ENCODE measurements at places on chromosomes 7 and 10.
A peak's percentile ranks its signal among the peaks of the same experiment; 100 is the strongest.

DNA sequence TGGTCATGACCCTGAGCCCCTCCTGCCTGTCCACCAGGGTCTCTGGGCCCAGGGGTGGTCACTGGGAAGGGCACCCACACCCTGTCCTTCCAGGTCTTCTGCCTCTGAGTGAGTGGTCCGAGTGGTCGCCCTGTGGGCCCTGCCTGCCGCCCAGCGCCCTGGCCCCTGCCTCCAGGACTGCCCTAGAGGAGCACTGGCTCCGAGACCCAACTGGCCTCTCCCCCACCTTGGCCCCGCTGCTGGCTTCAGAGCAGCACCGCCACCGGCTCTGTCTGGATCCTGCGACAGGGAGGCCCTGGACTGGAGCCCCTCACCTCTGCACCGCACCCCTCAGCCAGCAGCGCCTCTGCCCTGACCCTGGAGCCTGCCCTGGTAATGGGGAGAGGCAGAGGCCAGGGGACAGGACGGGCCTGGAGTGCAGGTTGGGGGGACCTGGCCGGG is 13.9 kb upstream of the ZNF862 start:
- DNase-seq = no peak

GRCh38 chr10:44938956-44939355 is 20.6 kb upstream of the RASSF4 start:
- DNase-seq = no peak

GRCh38 chr7:5532536-5533335 is 109.1 kb upstream of the TNRC18 start:
- DNase-seq = peak; percentile 90

GRCh38 chr7:20030915-20031362 is 186.2 kb downstream of the MACC1 start:
- DNase-seq = no peak

GRCh38 chr7:80842022-80842790 is 76.6 kb downstream of the SEMA3C start:
- DNase-seq = no peak

GRCh38 chr10:79128923-79129305 is 60.1 kb downstream of the ZMIZ1 start:
- DNase-seq = no peak

GRCh38 chr10:121362026-121362425 is 236.2 kb downstream of the FGFR2 start:
- DNase-seq = no peak

DNA sequence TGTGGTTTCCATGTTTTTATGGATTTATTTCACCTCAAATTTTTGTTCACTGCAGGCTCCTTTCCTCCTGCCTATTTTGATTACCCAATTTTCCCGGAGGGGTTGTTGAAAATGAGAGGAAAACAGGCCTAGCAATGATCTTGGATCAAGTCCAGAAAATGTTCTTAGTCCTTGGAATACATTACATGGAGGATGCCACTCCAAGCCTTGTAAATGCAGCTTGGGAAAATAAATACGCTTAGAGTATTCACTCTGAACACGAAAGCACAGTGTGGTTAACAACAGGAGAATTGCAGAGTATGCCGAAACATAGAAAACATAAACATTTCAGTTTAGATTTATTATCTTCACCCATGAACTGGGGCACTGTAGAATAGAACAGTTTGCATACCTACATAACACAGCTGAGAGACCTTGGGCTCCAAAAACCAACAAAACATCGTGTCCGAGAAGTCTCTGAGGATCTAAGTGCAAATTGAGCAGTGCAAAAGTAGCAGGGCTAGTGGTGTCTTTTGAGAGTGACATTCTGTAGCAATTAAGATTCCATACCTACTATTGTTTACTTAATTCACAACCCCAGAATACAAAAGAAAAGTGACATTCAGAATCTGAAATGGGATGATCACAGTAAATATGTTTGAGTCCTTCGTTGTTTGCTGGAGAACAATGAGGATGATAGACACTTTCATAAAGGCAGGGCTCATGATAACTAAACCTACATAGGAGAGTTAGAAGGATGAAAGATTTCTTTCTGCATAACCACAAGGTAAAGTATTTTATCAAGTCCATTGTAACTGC is 7.6 kb upstream of the CD36 start:
- no peak for DNase-seq

- no peak for DNase-seq
Measured at GRCh38 chr10:24215603-24216002, 6.7 kb downstream of the KIAA1217 start.

DNA sequence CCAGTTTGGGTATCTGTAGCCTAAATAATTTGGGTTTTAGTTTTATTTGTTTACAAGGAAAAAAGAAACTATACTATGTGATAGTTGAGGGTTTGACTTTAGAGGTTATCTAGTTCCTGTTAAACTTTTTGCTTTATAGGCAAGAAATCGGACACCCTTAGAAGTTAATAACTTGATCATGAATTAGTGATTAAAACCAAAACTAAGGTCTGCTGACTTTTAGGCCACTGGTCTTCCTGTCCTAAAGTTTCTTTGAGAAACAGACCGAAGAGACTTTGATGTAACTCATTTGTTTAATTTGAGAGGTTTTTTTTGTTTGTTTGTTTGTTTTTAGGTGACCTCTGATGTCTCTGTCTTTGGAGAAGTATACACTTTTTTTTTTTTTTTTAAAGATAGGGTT is 59.7 kb downstream of the PHTF2 start:
- no peak for DNase-seq

- no peak for DNase-seq
Measured at GRCh38 chr7:130365511-130366441, 14.5 kb upstream of the CPA1 start.

GRCh38 chr7:28224675-28225074 is 44.1 kb upstream of the JAZF1 start:
- no peak for DNase-seq

DNA sequence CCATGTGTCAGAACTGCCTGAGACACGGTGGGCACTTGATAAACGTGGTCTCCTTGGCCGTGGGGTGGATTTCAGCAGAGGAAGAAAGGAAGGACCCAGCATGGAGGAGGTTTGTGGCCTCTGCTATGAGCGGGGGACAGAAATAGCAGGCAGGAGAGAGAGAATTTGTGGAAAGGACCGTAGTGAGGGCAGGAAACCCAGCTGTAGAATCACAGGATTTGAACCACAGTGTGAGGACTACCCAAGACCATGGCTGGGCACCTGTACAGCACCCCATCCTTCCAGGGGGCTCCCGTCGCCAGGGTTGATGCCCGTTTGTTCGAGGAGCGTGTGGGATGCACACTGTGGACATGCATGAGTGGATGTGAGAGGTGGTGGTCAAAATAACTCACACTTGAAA is 183.4 kb downstream of the PTPN20 start:
- DNase-seq = no peak

GRCh38 chr7:69166979-69167516 is 431.2 kb upstream of the AUTS2 start:
- DNase-seq = no peak

- no peak for DNase-seq
Measured at GRCh38 chr10:42960491-42960990, 116.3 kb upstream of the RET start.

DNA sequence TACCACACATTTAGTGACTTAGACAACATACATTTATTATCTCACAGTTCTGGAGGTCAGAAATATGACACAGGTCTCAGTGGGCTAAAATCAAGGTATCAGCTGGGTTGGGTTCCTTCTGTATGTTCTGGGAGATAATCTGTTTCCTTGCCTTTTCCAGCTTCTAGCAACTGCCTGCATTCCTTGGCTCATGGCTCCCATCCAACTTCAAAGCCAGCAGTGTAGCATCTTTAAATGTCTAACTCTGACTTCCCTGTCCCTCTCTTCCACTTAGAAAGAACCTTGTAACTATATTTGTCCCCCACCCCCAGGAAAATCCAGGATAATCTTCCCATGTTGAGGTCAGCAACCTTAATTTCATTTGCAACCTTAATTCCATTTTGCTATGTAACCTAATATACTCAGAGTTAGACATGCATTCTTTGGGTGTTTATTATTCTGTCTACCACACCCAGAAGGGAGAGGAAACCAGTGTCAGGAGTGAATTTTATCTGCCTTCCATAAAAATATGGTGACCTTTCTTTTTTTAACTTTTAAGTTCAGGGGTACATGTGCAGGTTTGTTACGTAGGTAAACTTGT is 57.3 kb upstream of the SMIM30 start:
- DNase-seq = no peak

DNA sequence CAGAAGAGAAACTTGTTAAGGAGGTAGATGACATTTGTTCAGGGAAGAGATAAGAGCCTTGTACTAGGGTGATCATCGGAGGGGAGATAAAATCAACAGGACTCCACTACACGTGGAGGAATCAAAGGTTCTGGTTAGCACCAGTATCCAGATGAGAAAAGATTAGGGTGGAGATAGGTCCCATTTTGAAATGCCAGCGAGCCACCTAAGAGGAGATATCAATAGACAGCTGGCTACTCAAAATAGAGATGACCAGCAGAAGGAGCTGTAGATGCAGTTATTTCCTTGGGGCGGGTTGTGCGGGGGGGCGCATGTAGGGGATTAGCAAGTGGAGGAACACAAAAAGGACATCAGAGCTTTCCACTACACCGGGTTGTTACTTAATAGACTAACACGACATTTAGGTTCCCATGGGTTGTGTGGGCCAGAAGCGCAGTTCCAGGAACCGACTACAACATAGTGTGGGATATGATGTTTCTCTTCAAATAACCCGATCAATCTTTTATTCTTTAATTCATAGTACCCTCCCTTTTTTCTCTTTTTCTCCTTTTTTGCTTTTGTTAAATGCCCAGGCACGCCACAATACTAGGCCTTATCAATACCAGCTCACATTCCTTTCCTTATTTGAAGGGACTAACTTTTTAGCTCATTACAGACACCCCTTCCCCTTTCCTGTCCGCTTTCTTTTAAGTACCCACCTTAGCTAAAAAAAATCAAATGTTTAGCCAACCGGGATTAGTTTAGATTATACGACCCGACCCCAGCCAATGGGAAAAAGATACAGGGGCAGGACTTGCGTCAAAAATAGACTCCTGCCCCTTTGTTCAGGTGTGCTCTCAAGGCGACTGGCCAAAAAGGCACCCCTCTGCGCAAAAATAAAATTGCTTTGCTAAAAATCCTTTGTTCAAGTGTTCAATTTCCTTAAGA is 2.0 kb upstream of the KIF11 start:
- peak; percentile 87 for DNase-seq

DNA sequence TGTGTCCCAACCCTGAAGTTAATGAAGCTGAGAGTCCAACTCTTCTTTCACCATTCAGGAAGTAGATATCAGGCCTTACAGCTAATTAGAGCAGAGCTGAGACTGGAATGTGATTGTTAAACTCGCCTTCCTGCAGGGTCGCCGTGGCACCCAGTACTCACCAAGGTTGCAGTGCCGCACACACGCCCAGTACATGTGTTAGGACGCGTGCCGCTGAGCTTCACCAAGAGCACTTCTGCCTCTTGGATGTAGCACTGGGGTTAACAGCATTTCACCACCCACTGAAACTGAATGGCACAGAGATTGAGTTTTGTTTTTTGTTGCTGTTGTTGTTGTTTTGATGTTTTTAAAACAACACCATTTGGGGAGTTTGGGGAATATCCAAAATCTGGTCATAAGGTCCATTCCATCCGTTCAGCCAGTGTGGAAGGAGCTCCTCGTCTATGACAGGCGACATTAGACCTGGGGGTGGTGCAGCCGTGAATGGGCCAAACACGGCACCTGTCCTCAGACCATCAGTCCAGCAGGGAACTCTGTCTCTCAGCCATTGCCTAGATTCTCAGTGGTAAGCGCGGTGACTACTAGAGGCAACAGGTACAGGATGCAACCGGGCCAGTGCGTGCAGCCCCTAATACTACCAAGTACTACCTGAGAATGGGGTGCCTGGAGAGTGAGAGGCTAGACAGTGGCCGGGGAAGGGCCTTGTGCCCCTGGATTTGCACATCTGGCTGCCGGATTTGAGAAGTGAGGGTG is 21.9 kb downstream of the WIPI2 start:
- DNase-seq = no peak

GRCh38 chr10:30036341-30036740 is 23.0 kb downstream of the JCAD start:
- DNase-seq = no peak

- no peak for DNase-seq
Measured at GRCh38 chr10:30368065-30368718, 19.1 kb upstream of the MTPAP start.
